PC-3 (cell line): ENCODE measurements at places on chromosomes 16 and 17. TPM values are rescaled to one million over a fixed set of nuclear protein-coding genes. Genes with fewer than 3 reads are reported as not detected.

DNA sequence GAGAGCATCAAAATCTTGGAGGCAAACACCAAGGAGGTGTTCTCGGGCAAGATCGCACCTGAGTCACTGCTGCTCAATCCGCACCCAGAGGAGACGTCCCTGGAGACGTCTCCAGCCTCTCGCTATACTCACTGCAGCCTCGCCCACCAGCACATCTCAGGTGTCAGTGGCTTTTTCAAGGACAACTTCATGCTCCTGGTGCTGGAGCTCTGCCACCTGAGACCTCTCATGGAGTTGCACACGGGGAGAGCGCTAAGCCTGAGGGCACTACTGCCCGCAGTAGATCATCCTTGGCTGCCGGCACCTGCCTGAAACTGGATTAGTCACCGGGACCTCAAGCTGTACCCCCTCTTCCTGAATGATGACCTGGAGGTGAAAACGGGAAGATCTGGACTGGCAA lies 2.6 kb upstream of the MBTPS1 start:
- peak; percentile 28 for DNase-seq

DNA sequence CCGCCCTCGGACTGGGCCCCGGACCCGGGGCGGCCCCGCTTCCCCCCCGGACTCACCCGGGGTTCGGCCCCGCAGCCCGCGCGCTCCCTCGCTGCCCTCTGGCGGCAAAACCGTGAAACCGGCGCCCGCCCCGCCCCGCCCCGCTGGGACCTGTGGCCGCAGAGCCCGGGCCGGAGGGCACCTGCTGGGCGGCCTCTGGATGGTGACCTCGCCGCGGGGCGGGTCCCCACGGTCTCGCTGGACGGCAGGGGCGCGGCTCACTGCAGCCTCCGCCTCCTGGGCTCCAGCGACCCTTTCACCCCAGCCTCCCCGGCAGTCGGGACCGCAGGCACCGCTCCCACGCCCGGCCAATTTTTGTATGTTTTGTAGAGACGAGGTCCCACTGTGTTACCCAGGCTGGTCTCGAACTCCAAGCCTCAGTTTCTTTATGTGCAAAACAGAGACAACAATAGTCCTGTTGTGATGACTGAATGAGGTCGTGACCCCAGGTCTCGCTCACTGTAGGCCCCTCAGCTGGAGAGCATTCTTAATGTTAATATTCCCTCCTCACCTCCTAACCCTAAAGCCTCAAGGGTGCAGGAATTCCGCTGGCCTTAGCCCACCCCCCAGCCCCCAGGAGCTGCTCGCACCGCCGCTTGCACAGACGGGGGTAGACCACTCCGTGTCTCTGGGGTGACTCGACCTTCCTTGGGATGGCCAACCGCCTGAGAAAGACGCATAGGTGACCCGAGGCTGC lies 33.7 kb upstream of the RPH3AL start:
- peak; percentile 43 for DNase-seq

REXO5 gene
- 3.4 and 4.0 TPM in 2 replicates for total RNA-seq

DNA sequence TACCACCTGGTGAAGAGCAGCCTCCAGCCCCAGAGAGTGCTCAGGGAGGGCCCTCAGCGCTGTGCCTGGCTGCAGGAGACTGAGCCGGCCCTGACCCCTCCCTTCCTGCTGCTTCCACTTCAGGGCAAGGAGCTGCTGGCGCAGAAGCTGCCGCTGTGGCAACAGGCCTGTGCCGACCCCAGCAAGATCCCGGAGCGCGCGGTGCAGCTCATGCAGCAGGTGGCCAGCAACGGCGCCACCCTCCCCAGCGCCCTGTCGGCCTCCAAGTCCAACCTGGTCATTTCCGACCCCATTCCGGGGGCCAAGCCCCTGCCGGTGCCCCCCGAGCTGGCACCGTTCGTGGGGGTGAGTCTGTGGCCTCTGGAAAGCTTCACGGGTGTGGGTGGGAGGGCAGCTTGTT lies 61.9 kb upstream of the PVALEF start:
- no peak for DNase-seq

DNA sequence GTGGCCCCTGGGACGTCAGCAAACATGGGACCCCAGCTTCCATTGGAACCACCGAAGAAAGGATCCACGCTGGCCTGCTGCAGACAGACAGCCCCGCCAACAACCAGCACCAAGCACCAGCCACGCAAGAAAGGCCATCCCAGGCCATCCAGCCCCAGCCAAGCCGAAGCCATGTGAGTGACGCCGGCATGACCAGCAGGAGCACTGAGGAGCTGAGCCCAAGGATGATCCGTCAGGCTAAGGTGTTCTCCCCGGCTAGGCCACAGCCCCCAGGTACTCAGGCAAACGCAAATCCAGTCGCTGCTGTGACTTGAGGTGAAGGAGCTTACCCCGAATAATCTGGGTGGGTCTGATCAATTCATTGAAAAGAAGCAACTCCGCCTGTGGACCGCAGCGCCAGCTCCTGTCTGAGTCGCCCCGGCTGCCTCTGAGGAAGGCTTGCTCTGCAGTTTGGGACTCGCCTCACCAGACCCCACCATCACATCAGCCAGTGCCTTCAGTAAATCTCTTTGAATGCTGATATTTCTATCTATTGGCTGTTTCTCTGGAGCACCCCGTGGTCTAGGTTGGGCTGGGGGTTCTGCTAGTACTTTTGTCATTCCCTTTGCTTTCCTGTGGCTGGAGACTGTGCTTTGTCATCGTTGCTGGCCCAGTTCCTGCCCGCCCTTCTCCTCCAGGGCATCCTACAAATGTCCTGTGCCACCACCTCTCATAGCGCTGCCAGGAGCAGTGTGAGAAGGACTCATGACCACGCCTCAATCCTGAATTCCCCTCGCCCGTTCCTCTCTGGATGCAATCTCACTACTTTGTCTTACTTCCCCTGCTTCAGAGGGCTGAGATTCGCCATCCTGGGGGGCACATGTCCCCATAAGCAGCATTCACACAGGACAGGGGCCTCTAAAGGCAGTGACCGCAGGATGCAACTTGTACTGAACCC lies 8.1 kb upstream of the CBX2 start:
- peak; percentile 80 for DNase-seq

DNA sequence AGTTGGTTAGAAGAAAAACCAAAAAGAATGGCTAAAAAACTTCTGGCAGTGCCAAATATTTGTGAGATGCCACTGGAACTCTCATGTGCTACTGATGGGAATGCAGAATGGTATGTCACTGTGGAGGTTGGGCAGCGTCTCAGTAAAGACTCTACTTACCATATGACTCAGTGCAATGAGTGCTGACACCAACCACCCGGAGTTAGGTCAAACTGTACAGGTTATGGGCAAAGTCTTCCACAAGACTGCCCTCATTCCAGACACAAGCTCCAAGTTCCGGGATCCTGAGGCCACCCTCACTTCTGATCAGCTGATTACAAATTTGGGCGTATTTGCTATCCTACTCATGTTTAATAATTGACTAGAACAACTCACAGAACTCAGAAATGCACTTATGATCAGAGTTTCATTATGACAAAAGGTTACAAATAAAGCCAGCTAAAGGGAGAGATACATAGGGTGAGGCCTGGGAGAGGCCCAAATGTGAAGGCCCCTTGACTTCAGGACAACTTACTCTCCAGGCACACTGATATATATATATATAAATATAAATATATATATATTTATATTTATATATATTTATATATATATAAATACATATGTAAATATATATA lies 114.9 kb downstream of the TRIM37 start:
- DNase-seq, result peak; percentile 14

DNA sequence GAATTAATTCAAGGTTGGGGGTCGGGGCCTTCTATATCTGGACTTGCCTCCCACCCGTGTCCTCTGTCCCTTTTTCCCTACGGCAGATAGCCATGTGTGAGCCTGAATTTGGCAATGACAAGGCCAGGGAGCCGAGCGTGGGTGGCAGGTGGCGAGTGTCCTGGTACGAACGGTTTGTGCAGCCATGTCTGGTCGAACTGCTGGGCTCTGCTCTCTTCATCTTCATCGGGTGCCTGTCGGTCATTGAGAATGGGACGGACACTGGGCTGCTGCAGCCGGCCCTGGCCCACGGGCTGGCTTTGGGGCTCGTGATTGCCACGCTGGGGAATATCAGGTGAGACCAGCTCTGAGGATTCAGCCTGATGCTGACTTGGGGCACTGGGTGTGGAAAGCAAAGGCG lies 365 bp downstream of the AQP8 start:
- DNase-seq, result no peak

DNA sequence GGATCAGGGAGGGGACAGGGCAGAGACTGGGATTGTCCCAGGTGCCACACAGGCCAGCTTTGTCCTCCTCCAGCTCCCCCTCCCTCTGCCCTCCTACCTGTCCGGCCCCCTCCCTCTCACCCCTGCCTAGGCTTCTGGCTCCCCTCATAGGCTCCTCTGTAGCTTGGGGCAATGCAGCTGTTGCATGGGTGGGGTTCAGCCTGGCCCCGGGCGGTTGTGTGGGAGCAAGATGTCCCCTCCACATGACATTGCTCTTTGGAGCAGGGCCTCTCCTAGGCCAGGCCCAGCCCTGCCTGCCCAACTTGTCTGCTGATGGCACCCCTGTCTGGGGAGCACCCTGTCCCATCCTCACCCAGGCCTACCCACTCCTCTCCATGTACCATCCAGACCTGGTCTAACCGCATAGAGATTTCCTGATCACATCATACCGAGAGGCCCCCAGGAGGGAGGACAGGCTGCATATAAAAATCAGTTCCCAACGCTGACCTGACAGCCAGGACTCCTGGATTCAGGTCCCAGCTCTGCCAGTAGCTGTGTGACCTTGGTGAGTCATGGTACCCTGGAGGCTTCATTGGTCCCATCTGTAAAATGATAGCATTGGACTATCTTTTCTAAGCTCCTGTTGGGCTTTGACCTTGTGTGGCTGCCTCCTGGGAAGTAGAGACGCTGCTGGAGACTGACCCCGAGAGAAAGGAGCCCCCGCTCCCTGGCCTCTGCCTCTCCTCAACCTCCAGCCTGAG lies 48.8 kb upstream of the DLX4 start:
- peak; percentile 24 for DNase-seq

GRCh38 chr17:40314584-40314956 lies 5.6 kb downstream of the RARA start:
- peak; percentile 98 for DNase-seq

DNA sequence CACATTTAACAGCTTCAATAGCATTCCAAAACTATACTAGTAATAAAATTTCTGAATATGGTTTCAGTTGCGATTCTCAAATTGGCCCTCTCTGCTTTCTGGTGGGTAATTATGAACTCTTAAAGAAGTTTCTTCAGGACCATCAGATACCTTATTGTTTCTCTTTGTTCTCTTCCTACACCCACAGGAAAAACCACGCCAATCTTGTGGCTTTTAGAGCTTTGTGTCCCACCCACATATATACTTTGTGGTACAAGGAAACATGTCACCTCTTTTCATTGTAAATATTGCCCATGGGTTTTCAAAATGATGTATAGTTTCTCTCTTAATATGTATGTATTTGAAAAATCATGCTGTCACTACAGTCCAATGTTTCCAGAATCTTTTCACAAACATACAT lies 12.1 kb downstream of the ABCA9 start:
- DNase-seq, result no peak

MEOX1 gene
- total RNA-seq, result 0.84 TPM in 1 of 2 replicates, not detected in the other

DNA sequence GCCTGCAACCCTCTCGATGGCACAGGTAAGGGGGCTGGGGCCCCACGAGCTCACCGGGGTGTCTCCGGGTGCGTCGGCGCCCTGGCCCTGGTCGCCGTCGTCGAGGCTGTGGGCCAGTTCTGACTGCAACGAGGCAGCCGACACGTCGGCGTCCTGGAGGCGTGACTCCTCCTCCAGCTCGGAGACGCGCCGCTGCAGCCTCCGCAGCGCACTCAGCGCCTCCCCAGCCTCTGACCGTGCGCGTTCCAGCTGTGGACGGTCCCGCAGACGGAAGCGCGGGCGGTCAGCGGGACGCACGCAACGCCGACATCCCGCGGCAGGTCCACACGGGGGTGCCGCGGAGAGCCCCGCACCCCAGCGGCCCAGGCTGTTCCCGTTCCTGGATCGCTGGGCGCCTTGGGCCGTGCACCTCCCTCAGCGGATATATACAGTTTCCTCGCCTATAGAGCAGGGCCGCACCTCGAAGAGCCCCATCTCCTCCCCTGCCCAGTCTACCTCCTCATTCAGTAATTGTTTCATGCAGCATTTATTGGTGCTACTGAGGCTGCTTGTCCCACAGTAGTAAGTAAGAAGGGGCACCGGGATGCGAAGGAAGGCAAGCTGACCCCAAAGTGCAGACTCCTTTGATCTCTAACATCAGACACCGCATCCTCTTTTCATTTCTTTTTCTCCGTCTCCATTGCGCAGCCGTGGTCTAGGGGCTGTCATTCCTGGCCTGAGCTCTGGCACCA lies 5.8 kb downstream of the THOC6 start:
- no peak for DNase-seq

DNA sequence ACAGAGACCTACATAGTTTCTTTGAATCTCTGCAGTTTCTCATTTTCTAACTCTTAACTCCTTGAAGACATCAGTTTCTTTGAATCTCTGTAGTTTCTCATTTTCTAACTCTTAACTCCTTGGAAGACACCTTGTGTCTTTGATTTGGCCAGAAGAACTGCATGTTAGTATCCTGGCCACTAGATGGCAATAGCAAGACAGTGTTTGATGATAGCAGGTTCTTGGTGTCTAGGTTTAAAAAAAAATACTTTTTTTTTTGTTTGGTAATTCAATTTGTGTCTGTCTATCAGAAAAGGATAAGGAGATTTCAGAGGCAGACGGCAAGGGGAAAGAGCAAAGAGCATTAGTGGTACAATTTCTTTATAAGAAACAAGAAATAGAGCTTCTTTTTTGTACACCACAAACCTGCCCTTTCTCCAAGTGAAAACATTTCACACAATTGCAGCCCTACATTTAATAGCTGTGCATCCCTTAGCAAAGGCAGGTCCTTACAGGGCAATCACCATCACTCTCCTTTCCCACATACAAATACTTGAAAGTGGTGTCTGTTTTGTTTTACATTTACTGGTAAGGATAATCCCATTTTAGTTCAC lies 1324.9 kb upstream of the CDH8 start:
- peak; percentile 52 for DNase-seq

DNA sequence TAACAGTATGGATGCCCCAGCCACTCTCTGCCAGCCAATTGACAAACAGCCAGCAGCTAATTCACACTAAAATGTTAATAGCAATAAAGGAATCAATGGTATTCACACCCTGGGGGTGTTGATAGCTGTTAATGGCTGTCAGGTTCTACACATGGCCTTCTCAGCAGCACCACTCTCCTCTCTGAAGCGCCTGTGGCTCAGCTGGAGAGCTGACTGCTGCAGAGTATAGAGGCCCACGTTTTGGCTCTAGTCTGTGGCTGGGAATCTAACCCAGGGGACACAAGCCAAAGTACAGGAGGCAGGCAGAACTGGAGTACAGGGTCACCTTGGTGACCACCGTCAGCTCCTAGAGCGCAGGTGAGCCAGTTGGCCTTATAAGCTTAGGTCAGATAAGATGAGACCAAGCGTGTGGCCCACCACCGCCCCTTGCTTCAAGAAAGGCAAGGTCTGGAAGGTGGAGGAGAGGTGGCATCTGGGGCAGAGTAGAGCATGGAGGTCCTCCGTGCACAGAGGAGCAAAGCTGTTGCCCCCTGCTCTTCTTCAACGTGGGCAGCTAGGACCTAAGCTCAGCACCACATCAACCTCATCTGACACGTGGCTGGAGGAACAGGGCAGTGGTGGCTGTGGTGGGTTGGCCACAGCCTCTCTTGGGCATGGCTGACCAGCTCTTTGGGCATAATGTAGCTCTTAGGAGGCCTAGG lies 25.4 kb downstream of the CCR7 start:
- DNase-seq, result no peak

CRYBA1 gene
- total RNA-seq, result not detected in 2 replicates

CDR2L gene
- total RNA-seq, result 35.8 and 50.9 TPM in 2 replicates

GRCh38 chr16:27202923-27203506 lies 311 bp upstream of the KDM8 start:
- peak; percentile 78 for DNase-seq
